ENCODE measurements at places on chromosomes 6 and 20.

GRCh38 chr20:41984031-41984430, 365.9 kb upstream of the CHD6 start:
- DNase-seq: no peak

DNA sequence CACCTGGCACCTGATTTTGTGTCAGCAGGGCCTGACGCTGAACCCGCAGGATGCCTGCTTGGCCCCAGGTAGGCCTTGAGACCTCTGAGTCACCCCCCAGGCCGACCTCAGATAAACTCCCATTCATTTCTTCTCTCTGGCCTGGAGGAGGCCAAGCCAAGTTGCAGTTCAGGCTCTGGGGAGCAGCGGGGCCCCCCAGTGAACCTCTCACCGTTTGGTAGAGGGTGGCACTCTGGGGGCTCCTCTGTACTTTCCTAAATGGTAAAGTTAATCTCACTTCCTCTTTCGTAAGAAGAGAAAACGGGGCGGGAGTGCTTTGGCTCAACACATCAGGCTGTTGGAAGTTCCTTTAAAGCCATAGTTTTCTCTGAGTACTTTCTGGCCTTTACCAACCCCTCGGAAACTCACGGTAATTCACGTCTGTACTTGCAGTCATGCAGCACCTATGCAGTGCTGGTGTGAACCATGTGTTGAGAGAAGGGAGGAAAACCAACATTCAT, 2.8 kb downstream of the SIRPA start:
- DNase-seq: no peak

DNA sequence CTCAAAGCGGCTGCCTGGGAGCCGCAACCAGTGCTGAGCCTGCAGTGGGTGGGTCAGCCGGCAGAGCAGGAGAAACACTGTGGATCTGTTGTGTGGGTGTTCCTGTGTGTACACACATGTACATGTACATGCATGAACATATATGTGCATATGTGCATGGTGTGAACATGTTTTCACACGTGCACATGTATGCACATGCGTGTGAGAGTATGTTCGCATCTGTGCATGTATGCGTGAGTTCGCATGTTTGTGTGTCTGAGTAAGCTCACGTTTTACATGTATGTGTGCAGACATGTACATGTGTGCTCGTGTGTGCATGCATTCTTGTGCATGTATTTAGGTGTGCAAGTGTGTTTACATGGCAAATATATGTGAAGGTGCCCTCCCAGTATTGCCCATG, 302.6 kb downstream of the CDH4 start:
- DNase-seq: no peak

- DNase-seq: no peak
Observed at GRCh38 chr6:54291146-54291545, 17.1 kb upstream of the TINAG start.

DNA sequence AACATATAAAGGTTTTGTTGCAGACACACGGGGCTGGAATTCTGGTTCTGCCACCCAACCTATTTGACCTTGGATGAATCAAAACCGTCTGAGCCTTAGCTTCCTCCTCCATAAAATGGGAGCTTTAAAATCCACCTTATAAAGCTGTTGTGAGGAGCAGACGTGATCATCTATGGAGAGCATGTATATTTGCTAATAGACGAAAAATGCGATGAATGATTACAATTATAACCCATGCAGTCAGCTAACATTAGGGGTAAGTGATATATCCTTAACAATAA, 586 bp upstream of the NUP153 start:
- DNase-seq: no peak

- DNase-seq: no peak
Observed at GRCh38 chr6:37827603-37828265, 8.2 kb downstream of the ZFAND3 start.

GRCh38 chr20:61929971-61930666, 135.6 kb downstream of the TAF4 start:
- no peak for DNase-seq

- DNase-seq: peak; percentile 66
Observed at GRCh38 chr20:53664121-53664520, 70.5 kb upstream of the ZNF217 start.

DNA sequence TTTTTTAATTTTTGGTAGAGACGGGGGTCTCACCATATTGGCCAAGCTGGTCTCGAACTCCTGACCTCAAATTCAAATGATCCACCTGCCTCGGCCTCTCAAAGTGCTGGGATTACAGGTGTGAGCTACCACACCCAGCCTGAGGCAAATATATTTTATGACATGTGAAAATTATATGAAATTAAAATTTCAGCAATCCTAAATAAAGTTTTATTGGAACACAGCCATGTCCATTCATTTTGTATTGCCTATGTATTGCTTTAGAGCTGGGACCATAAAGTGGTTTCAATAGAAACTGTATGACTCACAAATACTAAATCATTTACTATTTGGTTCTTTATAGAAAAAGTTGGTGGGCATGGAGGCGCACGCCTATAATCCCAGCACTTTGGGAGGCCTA, 32.0 kb upstream of the GCM1 start:
- no peak for DNase-seq

- DNase-seq: no peak
Observed at GRCh38 chr20:17849901-17850683, 118.5 kb downstream of the SNX5 start.

GRCh38 chr6:167847936-167848335, 21.2 kb downstream of the AFDN start:
- DNase-seq: no peak

GRCh38 chr20:9458138-9458796, 56.1 kb upstream of the LAMP5 start:
- no peak for DNase-seq

GRCh38 chr6:136468711-136469110, 81.5 kb downstream of the MAP7 start:
- DNase-seq: no peak

Measured in NCI-H1105 (cell line).